CD8-positive, alpha-beta memory T cell (primary cell): ENCODE measurements at places on chromosomes 3 and 15.
A peak's percentile ranks its signal among the peaks of the same experiment; 100 is the strongest.

GRCh38 chr3:133593243-133593642, 19.8 kb downstream of the CDV3 start:
- DNase-seq = no peak

DNA sequence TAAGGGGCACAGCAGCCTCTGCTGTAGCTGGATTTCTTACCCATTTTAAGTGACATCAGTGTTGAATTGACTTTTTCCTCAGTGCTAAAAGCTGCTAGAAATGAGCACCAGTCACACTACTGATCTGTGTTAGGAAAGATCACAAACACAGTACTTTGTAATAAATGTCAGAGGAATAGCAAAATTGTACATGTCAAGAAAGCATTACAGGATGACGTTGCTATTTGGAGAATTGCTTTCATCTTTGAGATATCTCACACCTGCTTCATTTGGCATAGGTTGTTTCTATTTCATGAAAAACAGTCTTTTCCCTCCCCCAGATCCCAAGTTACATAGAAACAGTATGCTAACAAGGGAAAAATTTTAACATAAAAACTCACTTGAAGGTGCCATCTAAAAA, 77.8 kb downstream of the SLC25A26 start:
- no peak for DNase-seq

GRCh38 chr15:39130556-39131379, 450.1 kb upstream of the THBS1 start:
- DNase-seq = no peak

DNA sequence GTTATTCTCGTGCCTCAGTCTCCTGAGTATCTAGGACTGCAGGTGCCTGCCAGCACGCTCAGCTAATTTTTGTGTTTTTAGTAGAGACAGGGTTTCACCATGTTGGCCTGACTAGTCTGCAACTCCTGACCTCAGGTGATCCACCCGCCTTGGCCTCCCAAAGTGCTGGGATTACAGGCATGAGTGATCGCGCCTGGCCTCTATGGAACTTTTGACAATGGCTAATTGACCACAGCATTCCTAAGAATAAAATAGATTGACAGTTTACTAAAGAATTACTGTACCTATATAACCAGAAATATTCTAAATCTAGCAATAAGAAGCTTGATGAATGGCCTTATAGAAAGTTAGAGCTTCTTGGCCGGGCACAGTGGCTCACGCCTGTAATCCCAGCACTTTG, 51.0 kb upstream of the TRIM42 start:
- no peak for DNase-seq

- DNase-seq = peak; percentile 25
These were observed 70.5 kb upstream of the ATP10A start for GRCh38 chr15:25933456-25934158.

DNA sequence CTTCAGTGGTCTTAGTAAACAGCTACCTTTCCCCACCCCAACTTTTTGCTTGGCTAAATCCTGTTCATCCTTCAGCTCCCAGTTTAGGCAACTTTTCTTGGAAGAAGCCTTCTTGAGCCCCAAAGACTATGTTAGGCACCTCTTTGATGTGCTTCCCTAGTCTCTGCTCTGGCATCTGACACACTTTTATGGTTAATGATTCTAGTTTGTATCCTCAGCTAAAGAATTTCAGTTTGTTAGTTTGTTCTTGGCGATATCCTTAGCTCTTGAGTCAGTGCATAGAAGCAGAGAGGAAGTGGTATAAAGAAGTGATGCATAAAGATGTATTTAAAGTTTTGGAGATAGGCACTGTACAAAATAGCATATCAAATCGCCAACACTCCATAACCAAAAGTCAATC, 168.4 kb downstream of the WDR72 start:
- no peak for DNase-seq

- no peak for DNase-seq
These were observed 125.8 kb downstream of the PGPEP1L start for GRCh38 chr15:98881526-98882520.

- DNase-seq = no peak
These were observed 15.6 kb downstream of the CLEC3B start for GRCh38 chr3:45041666-45042065.

GRCh38 chr3:63655519-63655918, 3.0 kb downstream of the SNTN start:
- no peak for DNase-seq

- DNase-seq = peak; percentile 31
These were observed 42.9 kb downstream of the CCR3 start for GRCh38 chr3:46284981-46285683.

- DNase-seq = no peak
These were observed 20.1 kb downstream of the SRGAP3 start for GRCh38 chr3:9229325-9229724.

DNA sequence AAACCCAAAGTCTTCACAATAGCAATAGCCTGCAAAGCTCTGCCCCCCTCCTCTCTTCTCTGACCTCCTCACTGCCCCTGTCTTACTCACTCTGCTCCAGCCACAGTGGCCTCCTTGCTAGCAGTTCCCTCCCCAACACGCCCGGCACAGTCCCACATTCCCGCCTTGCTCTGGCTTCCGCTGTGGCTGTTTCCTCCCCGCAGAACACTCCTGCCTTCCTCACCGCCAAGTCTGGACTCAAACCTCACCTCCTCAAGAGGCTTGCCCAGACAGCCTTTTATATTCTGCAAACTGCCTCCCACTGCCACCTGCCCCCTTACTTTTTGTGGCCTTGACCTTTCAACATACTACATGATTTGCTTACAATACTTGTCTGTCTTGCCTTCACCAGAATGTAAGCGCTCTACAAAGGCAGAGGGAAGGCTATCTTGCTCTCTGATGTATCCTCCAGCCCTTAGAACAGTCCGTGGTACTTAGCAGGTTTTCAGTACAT, 406 bp upstream of the MPI start:
- DNase-seq = no peak

DNA sequence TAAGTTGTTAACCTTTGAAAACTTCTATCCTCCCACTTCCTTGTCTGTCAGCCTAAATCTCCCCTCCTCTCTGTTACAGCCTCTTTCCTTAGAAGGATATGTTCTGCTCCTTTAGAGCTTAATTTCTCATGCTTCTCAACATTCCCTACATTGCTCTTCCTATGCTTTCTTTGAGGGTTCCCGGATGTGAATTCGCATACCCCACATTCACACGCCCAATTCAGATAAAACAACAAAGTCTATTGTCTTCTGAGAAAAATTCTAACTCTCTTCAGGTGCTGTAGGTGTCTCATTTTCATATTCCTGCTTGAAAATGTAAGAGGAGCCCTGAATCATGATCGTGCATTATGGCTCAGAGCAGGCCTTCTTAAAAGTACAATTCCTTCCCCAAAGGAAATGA, 171.8 kb upstream of the DPH6 start:
- DNase-seq = no peak

GRCh38 chr3:24177201-24177600, 232.1 kb downstream of the NR1D2 start:
- no peak for DNase-seq

GRCh38 chr3:37494216-37494615, 319.8 kb upstream of the LRRFIP2 start:
- DNase-seq = no peak

DNA sequence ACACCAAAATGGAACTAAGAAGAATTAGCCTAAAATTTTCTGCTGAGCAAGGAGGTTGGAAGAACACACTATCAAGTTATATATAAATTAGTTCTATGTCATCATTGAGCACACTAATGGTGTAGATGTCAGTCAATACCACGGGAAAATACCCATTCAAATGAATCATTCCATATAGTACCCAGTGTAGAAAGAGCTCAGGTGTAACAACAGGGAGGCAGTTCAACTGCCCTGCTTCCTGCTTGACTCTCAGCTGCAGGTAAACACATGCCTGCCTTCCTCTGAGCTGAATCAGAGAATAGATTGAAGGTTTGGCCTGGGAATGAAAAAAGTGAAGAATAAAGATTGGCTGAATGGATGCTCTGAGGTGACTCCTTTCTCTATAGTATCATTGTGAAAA, 1088.0 kb downstream of the AGBL1 start:
- DNase-seq = no peak

DNA sequence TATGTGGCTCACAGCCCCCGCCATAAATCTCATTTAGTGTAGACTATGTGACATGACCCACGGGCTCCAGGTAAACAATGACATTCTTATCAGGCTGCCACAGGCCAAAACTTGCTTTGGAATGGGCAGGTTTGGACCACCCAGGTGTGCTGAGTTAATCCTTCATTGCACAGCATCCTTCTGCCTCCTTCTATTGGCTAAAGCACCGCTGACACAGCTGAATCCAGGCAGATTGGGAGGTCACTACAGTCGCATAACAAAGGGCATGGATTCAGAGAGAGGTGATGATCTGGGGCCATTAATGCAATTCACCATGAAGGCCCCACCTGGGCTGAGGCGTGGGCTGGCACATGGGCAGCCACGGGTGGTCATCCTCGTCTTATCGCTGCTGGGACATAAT, 47.8 kb upstream of the GALNT15 start:
- DNase-seq = no peak

DNA sequence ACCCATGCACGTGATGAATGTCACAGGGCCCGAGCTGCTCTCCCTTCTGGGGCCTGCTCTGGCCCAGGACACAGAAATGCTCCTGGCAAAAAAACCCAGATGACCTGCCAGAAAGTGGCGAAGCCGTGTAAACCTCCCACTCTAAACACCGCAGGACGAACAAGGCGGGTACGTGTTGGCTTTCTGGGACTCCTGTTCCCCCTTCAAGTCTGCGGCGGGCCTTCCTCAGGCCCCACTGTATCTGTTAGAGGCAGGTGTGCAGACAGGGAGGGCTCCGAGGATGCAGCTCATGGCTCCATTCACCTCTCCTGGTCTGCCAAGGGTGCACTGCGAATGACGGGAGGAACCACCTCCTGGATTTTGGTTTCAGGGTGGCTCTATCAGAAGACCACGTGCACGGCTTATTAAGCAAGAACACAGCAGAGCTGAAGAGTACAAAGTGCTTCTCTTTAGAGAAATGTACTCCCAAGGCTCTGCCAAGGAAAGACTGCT, 173.8 kb downstream of the ADAMTS17 start:
- no peak for DNase-seq

GRCh38 chr15:88800026-88800425, 3.2 kb upstream of the ACAN start:
- no peak for DNase-seq

- no peak for DNase-seq
These were observed 72.2 kb downstream of the SLC7A14 start for GRCh38 chr3:170513642-170514041.

GRCh38 chr15:54556231-54556630, 578.0 kb downstream of the UNC13C start:
- DNase-seq = no peak

DNA sequence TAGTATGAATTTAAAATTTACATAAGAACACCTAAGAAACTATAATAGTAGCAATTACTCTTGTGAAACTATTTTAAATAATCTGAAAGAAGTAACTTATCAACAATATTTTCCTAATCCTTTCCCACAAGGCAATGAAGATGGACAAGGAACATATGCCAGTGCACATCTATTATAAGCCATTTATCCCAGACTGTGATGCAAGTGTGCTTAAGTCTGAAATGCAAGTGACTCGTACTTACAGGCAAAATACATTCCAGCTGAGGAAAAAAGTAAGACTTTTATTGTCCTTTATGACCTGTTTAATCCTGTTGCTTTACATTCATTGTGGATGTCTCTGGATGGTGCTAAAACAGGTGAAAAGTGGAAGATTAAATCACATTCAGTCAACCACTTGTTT, 709.4 kb downstream of the ZNF385D start:
- no peak for DNase-seq

DNA sequence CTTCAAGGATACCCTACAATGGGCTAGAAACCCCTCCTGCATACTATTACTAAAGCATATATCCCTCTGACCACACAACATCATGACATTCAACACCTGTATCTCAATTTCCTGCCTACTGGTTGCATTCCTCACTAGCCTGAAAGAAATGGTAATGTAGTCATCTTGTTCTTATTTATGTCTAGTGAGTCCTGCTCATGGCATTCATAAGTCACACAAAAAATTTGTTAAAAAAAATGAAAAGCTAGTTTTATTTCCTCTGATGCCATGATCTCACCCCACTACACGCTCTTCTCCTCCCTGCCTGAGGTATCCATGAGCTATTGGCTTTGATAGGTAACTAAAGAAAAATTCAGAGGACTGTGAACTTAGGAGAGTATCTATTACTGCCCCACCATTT, 284.5 kb downstream of the ZNF385D start:
- no peak for DNase-seq

DNA sequence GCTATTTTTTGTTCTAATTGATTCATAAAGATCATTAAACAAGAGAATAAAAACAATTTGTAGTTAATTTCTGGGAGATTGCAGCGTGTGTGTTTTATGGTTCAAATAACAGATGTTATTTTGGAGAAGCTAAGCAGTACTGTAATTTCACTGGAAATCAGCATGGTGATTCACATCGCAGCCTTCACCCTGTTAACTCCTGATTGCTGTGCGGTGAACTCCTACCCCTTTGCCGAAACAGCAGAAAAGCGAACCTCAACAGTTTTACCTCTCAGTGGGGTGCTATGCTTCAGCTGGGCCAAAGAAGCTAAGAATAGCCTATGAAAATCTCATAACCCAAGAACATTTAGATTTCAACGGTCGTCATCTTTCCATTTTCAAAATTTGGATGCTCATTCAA, 441.5 kb upstream of the RARB start:
- no peak for DNase-seq

DNA sequence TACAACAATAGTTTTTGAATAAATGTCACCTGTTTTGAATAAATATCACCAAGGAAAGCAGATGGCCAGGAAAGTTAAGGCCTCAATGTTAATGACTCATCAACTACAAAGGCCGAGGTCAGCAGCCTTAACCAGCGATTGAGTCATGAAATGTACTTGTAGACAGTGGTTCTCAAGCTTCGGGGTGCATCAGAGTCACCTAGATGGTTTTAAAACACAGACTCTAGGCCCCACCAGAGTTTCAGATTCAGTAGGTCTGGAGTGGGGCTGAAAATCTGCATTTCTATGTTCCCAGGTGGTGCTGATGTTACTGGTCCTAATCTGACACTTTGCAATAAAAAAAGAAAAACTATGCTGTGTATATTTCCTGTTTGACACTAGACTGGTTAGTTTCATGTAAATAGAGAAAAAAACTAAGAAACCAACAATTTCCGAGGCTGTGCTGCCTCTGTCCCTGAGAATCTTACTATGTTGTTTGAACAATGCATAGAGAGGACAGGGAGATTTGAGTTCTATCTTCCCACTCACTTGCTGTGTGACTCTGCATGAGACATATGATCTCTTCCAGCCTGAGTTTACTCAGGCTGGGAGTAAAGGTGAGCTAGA, 9.8 kb downstream of the RAB27A start:
- peak; percentile 32 for DNase-seq

- DNase-seq = no peak
These were observed 31.2 kb downstream of the CASR start for GRCh38 chr3:122214711-122215110.
